GM12891 (cell line): ENCODE measurements at places on chromosomes 6 and 20.

DNA sequence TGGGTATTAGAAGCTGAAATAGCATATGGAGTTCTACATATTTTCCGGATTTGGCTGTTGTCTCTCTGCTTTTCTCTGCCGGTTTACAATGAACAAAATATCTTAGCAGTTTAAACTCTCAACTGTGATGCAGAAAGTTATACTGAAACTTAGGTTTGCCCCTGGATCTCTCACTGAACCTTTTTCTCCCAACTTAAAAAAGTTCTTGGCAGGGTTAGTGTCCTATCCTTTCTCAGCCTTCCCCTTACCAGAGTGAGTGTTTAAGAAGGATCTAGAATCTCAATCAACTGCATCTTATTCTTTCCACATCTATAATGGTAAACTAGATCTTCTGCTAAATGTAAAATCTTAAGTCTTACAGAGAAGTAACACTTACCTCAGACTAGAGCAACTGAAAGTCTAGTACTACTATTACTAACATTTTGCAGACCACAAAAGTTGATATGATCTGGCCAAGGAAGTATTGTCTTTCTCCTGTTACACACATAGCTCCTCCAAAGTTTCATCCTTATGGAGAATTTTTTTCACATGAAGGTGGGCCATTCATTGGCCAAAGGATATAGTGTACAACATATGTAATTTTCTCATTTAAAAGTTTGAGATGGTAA is 392.3 kb upstream of the RUNX2 start:
- no peak for DNase-seq

DNA sequence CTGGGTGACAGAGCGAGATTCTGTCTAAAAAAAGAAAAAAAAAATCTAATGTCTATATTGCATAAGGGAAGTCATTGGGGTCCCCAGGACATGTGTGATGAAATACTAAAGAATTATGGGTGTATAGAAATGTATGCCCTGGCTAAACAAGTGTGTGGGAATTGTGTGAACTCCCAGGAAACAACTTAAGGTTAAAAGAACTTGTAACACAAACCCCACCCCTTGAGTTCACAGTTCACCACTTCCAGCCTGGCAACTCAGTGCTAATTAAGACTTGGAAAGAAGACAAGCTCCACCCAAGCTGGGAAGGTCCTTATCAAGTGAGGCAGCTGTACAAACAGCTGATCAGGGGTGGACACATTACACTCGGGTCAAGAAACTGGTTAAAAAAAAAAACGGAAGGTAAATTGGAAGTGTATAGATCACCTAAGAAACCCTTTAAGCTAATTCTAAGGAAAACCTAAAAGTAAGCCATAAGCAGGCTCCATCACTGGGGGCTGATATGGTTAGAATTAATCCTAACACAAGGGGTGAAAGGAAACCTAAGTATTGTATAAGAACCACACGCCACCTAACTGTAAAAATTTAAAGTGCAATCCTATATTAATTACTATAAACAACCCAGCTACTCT is 25.2 kb downstream of the HLA-A start:
- no peak for DNase-seq

GRCh38 chr6:93238632-93239031 is 180.7 kb downstream of the EPHA7 start:
- DNase-seq: no peak

DNA sequence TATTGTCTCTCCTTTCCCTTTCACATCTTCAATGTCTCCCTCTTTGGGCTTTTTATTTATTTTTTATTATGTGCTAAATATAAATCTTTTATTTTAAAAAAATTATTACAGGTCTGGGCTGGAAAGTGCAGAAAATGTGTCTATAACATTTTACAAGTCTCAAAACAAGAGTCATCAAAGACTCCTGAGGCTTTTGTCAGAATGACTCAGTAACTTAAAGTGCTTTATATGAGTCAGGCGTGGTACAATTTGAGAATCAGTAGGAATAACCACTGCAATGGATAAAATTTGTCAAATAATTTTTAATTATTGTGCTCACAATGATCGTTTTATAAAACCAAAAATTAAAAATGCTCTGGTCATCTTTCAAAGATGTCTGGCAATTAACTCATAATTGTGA is 193.9 kb downstream of the MMUT start:
- no peak for DNase-seq

DNA sequence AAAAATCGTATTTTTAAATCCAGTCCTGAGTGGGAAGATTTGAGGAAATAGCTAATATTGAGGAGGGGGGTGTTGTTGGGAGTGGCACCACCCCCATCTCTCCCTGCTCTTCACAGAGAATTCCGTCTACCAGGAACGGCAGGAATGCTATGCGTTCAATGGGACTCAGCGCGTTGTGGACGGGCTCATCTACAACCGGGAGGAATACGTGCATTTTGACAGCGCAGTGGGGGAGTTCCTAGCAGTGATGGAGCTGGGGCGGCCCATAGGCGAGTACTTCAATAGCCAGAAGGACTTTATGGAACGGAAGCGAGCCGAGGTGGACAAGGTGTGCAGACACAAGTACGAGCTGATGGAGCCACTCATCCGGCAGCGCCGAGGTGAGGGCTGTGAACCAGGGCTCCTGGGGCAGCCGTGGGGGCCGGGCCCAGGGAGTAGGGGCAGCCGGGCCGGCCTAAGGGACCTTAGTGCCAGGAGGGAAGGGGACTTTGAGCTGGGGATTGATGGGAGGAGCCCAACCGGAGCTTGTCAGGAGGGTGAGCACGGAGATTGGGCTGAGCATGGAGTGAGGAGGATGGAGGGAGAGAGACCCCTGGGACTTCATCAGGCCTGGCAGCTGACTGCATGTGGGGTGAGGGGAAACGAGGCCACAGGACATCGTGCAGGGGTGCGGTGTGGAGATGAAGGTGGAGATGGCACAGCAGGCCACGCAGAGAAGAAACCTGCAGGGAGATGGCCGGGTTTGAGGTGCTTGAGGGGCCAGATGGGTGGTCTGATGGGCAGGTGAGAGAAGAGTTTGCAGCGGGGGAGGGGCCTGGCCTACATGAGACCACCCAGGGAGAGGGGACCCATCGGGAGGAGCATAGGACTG is 41.3 kb downstream of the HLA-DPB1 start:
- no peak for DNase-seq

DNA sequence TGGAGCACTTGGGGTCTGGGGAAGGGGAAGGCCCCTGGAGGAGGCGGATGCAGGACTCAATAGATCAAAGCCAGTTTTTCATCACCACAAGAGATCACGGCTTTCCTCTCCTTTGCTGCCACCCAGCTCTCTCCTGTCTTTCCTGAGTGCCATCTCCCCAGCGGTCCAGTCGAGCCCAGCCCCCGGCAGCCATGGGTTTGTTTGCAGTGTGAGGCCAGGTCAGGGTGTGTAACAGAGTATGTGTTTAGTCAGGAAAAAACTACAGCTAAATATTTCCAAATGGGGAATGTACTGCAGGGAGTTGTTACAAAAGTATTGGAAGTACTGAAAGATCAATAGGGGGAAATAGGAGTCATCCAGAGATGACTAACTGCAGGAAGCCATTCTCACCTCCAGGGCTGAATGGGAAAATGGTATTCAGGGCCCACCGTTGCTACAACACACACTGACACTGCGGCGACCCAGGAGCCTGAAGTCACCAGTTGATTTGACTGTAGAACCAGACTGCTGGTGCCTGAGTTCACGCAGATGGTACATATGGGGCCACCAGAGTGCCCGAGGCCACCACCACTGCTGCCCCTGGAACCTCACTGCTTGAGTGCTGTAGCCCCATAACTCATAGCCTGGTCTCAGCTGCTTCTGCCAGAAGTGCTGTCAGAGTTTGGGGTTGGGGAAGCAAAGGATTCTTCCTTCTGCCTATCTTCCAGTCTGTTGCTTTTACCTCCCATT is 23.6 kb upstream of the FANCE start:
- DNase-seq: no peak

GRCh38 chr20:47493175-47493962 is 8.3 kb upstream of the NCOA3 start:
- DNase-seq: no peak

GRCh38 chr6:100171533-100172321 is 177.7 kb upstream of the MCHR2 start:
- DNase-seq: no peak

DNA sequence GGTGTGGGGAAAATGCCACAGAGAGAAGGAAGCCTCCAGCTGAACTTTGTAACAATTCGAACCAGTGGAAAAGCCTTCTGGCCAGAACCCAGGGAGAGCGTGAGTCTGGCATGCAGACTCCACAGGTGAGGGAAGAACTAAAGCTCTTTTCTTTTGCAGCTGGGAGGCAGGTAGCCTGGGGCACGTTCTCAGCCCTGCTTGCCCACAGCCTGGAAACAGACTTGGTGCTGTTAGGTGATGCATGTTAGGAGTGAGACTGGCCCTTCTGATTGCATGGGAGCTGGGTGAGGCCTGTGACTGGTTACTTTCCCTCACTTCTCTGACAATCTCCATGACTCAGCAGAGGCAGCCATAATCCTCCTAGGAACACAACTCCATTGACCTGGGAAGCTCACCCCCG is 34.2 kb downstream of the PROKR2 start:
- DNase-seq: no peak

- no peak for DNase-seq
Observed at GRCh38 chr20:47334022-47334551, 22.4 kb downstream of the ZMYND8 start.

GRCh38 chr6:27672113-27672799 is 199.4 kb upstream of the ZNF184 start:
- DNase-seq: no peak

GRCh38 chr6:99507648-99508047 is 7.6 kb downstream of the USP45 start:
- DNase-seq: no peak

GRCh38 chr6:82237013-82237412 is 10.5 kb downstream of the IBTK start:
- DNase-seq: no peak

DNA sequence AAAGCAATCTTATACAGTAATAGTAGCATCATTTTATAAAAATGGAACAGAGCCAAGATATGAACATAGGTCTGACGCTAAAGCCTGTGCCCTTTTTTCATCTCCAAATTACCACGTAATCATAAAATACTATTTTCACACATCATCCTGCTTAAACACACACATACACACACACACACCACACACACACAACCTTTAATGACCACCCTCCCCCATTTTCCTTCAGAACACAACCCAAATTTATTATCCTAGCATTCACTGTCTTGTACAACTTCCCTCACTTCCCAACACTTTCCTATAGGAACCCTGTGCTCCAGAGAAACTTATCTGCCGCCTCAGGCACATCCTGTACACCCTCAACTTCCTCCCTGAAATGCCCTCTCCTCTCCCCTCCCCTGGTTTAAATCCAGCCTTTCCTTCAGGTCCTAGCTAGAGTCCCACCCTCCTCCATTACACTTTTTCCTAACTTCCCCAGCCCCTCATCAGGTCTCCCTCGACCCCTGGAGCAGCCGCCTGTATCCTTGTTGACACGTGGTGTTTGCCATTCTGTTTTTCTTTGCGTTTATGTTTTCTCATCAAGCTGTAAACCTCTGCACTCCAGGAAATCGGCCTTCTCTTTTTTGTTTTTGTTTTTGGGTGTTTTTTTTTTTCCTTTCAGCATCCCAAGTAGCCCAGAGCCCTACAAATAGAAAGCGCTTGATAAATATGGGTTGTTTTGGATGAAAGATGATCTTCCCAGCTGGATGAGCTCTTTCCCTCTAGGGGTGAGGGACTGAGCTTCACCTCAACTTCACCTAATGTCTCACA is 968 bp upstream of the MMP24 start:
- no peak for DNase-seq

DNA sequence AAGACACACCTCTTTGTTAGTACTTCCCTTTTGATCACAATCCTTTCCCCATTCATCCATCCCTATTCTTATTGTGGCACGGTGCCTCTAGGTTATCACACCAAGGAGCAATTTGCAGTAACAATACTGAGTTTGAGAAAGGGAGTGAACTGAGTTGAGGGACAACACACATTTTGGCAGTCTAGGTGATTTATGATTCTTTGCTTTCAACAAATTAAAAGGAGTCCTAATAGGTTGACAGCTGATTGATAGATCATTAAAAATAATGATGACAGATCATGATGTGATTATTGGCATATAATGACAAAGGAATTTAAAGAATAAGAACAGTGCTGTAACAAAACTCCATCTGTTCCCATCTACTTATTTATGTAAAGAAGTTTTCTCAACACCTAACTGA is 36.7 kb downstream of the IMPG1 start:
- no peak for DNase-seq

DNA sequence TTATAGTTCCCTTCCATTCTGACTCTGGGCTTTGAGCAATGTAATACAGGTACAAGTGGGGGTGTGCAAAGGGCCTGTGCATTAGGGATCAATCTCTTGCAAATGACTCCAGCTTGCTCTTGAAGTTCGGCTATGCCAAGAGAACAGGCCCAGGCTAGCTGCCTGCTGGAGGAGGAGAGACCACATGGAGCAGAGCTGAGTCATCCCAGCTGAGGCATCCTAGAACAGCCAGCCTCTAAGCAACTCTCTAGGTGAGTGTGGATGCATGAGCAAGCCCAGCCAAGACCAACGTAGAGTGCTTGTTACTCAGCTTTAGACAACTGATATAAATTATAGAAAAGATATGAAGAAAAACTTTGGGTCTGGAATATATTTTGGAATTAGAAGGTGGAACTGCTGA is 47.6 kb upstream of the RBM24 start:
- no peak for DNase-seq

GRCh38 chr6:37704923-37705238 is 7.2 kb upstream of the MDGA1 start:
- DNase-seq: no peak

GRCh38 chr6:125886914-125887313 is 69.7 kb upstream of the HINT3 start:
- DNase-seq: no peak

- DNase-seq: no peak
Observed at GRCh38 chr6:21186479-21187055, 407.0 kb upstream of the SOX4 start.

- DNase-seq: no peak
Observed at GRCh38 chr6:142760152-142760551, 184.8 kb downstream of the HIVEP2 start.

DNA sequence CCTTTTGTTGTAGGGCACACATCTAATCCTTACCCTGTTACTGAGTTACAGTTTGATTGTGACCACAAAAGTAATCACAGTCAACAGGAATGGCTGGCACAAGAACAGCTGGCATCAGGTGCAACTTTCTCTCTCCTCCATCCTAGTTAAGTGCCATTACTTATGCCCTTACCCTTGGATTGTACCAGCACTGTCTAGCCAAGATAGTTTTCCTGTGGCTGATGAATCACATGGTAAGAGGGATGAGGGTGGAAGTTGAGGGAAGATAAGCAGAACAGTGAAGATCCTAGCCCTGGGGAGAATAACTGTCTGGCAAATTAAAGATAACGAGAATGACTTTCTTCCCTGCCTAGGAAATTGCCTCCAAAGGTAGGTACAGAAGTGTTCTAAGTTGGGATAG is 42.0 kb downstream of the RNF217 start:
- no peak for DNase-seq

DNA sequence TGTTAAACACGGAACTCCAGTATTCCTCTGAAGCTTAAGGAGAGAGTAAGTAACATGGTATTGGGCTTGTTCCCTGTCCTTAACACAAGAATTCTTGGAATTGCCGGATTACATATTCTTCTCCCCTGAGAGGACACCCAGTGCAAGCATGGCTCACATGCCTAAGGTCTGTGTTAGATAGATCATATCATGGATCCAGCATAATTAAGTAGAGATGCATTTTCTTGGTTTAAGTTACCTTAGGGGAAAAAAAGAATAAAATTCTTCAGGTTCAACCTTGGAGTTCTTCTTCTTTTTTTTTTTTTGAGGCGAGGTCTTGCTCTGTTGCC is 53.9 kb downstream of the AKAP12 start:
- no peak for DNase-seq
